ENCODE measurements at places on chromosomes 16 and 17.

DNA sequence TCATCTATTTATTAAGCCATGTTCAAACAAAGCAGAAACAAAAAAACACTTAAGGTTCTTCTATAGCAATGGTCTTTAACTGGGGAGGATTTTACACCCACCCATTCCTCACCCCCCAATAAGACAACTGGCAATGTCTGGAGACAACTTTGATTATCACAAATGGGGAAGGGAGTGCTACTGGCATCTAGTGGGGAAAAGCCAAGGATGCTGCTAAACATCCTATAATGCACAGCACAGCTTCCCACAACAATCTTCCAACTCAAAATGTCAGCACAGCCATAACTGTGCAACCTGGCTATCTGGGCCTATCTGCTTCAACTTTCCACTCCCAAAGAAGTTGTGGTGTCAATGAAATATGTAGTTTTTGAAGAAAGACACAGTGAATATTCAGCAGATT is 1044.4 kb downstream of the CDH8 start:
- no peak for DNase-seq

- DNase-seq, result no peak
Measured at GRCh38 chr17:65694601-65695000, 133.2 kb upstream of the AXIN2 start.

DNA sequence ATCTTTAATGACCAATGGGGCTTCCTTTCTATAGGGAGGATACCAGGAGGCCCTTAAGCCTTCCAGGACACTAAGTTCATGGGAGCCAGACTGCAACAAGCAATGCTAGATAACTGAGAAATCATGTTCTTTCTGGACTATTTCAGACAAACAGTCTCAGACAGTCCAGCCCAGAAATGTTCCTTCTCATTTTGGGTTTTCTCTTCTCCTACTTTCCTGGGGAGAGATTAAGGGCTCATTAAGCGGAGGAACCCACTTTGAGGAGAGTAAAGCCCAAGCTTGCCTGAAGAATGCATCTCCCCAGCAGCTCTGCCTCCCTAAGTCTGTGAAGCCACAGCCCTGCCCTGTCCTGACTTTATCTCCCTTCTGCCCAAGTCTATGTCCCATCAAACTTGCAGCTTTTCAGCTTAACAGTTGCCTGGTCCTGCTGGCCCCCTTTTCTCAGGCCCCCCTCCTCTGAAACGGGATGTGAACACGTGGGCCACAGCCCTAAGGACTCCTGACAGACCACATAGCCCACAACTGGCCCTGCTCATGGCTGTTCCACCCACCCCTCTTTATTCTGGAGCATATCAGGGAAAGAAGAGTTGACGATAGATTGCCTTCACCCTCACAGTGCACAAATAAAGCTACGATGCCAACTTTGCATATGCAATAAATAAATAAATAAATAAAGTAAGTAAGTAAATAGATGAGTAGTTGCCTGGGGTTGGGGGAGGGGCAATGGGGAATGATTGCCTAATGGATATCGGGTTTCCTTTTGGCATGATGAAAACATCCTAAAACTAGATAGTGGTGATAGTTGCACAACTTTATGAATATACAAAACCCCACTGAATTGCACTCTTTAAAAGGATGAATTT is 111.0 kb downstream of the N4BP1 start:
- DNase-seq, result peak; percentile 67

- DNase-seq, result no peak
Measured at GRCh38 chr16:86730597-86730996, 152.2 kb downstream of the FOXL1 start.

DNA sequence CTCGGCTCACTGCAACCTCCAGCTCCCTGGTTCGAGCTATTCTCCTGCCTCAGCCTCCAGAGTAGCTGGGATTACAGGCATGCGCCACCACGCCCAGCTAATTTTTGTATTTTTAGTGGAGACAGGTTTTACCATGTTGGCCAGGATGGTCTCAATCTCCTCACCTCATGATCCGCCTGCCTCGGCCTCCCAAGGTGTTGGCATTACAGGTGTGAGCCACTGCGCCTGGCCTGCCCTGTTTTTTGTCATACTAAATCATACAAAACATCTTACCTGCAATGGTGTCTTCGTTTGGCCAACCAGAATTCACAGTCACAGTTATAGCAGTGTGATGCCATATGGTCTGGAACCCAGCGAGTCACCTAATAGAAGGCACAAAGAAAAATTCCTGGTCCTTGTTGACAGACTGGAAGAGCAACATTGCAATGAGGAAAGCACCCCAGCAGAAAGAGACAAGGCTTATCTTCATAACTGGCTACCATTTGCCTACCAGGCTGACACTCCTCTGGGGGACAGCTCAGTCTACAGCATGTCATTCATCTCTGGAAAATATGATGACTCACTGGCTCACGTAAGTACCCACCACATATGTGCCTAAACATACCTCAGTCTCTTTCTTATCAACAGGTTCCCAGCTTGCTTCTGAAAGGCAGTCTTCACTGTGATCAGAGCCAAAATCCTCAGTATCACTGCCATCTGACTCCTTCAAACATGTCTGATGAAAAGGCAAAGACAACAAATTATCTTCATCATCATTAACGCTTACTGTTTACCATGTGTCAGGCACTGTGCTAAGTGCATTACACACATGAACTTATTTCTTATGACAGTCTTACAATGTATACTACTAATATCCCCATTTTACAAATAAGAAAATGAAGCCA is 4.3 kb upstream of the HSF5 start:
- no peak for DNase-seq

GRCh38 chr16:48892893-48893292 is 282.9 kb upstream of the N4BP1 start:
- no peak for DNase-seq

- DNase-seq, result no peak
Measured at GRCh38 chr16:19188406-19188805, 20.4 kb downstream of the SYT17 start.

GRCh38 chr17:10956821-10957220 is 118.9 kb upstream of the PIRT start:
- DNase-seq, result no peak

DNA sequence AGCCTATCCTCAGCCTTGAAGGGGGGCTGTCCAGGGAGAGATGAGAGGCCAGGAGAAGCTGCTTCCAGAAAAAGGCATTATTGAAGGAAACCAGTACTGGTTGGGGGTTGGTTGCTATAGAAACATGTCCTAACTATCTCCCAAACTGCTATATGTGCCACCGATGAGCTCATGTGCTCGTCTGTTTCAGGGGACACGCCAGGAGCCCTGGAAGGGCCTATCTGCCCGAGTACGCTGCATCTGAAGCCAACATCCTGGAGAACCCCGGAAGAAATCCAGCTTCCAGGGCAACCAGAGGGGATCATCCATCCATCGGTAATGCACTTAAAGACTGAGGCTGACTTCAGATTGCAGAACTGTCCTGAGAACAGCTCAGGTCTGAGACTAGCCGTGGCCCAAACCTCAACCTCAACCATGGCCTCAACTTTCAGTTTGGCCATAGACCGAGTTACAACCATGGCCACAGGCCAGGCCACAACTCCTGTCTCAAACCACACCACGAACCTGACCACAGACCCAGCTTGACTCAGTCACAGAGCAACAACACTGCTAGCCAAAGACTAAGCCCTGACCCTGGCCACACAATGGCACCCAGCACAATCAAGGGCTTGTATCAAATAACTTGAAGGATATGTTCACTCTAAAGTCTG is 10.2 kb downstream of the PITPNM3 start:
- peak; percentile 69 for DNase-seq

DNA sequence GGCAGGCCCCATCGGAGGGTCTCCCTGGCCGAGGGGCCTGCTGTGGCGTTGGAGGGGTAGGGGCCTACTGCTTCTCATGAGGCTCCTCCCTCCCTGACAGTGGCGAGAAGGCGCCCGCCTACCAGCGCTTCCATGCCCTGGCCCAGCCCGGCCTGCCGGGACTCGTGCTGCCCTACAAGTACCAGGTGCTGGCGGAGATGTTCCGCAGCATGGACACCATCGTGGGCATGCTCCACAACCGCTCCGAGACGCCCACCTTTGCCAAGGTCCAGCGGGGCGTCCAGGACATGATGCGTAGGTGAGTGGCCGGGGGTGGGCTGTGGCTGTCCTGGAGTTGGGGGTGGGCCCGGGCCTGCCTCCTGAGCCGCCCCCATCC is 1.7 kb downstream of the CDT1 start:
- DNase-seq, result no peak

- DNase-seq, result no peak
Measured at GRCh38 chr17:50046667-50047066, 9.2 kb upstream of the ITGA3 start.

- DNase-seq, result peak; percentile 54
Measured at GRCh38 chr17:76556765-76557367, 17.0 kb downstream of the PRCD start.

DNA sequence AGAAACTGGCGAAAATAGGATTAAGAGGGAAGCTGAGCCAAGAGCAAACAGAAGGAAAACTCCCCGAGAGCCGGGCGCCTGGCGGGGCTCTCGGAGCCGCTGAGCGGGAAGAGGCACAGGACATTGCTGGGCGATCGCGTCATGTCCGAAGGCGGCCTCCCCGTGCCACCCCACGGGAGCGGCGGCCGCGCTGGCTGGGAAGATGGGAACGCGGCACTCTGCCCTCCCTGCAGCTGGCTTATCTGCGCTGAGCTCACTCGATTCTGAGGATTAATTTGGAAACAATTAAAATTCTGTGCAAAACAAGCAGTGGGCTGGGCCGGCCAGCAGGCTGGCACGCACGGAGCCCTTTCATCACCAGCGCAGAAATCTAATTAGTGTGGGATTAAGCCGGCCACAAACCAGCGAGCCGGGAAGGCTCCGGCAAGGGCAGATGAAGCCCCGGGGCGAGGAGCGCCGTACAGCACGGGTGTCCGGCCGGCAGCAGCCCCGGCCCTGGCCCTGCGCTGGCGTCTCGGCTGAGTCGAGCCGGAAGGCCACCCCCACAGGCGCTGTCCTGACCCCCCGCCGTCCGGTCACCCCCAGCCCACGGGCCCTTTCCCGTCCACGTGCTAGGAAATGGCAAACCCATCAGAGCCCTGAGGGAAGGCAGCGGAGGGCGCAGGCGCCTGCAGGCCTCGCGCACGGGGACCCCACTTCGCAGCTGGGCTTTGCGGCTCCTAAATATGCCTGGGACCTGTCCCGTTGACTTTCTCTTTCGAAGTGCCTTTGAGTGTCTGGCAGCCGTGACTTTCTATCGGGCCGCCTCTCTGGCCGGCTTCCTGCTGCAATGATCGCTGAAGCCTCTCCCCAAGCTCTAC is 37.9 kb downstream of the SOX8 start:
- peak; percentile 92 for DNase-seq

GRCh38 chr17:31673076-31673475 is 186.0 kb downstream of the COPRS start:
- DNase-seq, result no peak

DNA sequence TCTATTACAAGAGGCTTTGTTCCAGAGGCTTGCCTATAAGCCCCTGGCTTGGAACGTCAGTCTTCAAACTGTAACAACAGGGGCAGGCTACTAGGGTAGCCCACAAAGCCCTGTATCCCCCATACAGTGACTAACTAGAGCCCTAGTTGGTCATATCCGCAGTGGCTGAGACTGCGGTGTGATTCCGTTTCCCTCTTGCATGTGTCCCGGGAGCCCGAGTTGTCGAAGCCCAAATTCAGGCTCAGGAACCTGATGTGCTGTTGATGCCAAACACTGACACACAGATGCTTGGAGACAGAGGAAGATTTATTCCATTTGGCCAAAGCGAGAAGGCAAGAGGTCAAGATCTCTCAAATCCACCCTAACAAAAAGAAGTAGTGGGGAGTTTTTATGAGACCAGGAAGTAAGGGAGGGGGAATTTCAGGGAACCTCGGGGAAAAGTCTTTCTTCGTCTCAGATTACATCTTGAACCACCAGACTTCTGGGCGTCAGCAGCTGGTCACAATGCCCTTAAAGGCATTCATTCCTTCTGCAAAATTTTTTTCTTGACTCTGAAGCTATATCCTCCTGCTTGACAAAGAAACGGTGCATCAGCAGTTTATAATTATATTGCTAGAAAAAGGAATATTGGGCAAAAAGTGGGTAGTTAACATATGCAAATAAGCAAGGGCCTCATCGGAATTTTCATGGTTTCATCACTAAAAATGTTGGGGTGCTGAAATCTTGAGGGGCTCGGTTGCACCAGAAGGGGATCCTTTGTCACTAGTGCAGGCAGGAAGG is 879 bp downstream of the SLFN5 start:
- peak; percentile 86 for DNase-seq

DNA sequence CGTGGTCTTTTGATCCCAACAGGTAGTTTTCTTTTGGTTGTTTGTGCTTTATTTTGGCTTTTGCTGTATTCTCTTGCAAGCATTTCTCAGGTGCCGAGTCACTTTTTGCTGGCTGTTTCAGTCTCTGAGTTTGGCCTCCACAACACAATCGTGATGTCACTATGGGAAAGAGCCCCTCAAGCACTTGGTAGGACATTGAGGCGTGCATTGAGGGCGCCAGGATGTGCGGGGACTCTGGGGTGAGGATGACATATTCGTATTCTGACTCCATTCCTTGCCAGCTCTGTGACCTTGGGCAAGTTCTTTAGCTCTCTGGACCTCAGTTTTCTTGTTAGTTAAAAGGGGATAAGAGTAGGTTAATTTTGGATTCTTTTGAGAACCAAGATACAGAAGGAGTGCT is 13.0 kb downstream of the KSR1 start:
- DNase-seq, result no peak

DNA sequence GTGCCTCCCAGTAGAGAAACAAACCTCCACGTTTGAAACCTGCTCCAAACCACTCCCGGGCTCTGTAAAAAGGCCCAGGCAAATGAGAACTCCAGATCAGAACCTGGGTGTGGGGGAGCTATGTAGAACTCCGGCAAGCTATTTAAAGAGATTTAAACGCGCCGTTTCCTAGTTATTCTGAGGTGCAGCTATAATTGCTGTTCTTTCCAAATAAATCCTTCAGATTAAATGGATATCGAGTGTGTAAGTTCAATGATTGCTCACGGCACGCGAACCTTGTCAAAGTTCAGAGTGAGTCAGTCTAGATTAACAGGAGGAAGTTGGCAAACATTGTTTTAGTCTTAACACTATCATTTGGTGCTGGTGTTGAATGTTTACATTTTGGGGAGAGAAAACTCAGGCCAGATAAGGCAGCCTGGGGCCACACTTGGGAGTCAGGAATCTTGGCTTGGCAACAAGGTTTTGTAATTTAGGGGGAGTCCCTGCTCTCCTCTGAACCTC is 92.9 kb upstream of the SALL1 start:
- DNase-seq, result no peak

- DNase-seq, result peak; percentile 3
Measured at GRCh38 chr16:52545222-52545897, 1.6 kb downstream of the TOX3 start.

DNA sequence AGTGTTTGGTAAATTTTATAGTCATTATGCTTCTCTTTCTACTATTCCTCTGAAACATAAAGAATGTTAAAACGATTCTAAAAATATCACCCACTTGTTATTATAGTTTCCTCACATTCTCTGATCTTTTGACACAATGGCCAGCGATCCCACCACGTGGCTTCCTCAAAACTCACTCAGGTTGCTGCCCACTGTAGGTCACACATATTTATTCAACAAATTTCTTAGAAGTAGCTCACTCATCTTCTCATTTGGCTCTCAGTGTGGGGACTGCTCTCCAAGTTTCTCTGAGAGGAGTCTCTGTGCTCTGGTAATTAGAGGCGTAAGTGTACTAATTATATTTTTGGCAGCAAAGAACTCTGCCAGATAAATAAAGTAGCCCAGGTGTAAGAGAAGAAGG is 465.4 kb downstream of the CDH11 start:
- DNase-seq, result no peak

- DNase-seq, result no peak
Measured at GRCh38 chr16:12028288-12028619, 51.7 kb downstream of the SNX29 start.

- DNase-seq, result peak; percentile 78
Measured at GRCh38 chr17:57440522-57441269, 184.4 kb downstream of the MSI2 start.

Measured in GM23248 (cell line).